ENCODE measurements at places on chromosomes 11 and 22.

GRCh38 chr11:80638296-80638695 lies 1197.5 kb upstream of the TENM4 start:
- no peak for DNase-seq

- DNase-seq: no peak
Observed at GRCh38 chr11:86803136-86804045, 3.0 kb downstream of the PRSS23 start.

- DNase-seq: no peak
Observed at GRCh38 chr22:43066134-43066533, 23.1 kb downstream of the TTLL1 start.

DNA sequence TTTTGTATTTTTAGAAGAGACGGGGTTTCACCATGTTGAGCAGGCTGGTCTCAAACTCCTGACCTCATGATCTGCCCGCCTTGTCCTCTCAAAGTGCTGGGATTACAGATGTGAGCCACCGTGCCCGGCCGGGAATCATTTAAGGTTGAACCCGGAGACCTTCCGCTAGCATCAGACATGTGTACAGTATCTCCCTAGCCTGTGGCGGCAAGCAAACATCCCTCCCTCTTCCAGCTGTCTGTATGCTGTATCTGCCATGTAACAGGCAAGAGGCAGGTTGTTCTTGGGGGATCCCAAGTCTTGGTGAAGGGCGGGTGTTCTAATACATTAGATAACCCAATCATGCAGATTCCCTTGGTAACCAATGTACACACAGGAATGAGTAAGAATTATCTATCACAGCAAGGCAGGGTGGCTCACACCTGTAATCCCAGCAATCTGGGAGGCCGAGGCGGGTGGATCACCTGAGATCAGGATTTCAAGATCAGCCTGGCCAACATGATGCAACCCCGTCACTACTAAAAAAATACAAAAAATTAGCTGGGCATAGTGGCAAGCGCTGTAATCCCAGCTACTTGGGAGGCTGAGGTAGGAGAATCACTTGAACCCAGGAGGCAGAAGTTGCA lies 58.1 kb upstream of the RBFOX2 start:
- no peak for DNase-seq

DNA sequence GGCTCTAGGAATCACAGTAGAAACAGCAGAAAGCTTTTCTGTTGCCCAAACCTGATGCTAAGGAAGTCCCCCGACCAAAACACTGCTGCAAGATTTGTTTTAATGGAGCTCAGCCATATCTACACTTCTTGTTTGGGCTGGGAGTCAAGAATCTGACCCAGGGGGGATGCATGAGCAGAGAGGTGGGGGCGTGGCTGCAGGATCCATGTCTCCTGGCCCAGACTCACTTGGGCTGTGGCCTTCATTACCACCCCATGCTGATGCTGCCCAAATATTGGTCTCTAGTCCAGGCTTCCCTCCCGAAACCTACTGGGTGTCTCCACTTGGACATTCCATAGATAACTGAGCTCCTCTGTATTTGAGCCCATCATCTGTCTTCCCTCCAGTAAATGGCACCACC lies 361.5 kb upstream of the LARGE1 start:
- no peak for DNase-seq

GRCh38 chr11:104286129-104286528 lies 122.2 kb upstream of the PDGFD start:
- no peak for DNase-seq

- no peak for DNase-seq
Observed at GRCh38 chr22:21051145-21051830, 5.5 kb downstream of the LRRC74B start.

GRCh38 chr11:69121621-69122325 lies 34.0 kb upstream of the SMIM38 start:
- no peak for DNase-seq

DNA sequence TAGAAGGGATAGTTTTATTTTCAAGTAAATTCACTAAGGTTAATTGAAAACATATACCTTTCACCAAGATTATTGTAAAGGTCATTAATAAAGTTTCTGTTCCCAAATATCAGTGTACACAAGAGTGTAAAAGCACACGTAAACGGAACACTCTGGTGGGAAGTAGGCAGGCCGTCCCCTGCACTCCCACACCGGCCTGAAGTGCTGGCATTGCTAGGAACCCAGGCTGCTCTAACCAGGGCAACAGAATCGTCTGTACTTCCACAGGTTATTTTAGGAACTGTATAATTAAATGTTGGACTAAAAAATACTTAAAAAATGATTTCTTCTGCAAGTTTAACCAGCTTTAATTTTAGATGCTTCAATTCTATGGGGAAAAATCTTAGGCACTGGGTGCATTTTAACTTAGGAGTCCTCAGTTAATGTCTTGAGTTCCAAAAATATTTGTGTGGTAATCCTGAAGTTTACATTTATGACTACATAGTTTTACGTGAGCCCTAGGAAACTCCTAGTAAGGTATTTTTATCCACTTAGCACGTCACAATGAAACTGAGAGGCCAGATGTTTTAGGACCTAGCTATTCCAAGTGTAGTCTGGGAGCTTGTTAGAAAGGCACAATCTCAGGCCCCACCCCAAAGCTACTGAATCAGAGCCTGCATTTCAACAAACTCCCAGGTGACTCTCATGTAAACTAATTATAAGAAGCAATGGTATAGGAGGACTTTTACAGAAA lies 31.2 kb downstream of the KMT5B start:
- no peak for DNase-seq

- no peak for DNase-seq
Observed at GRCh38 chr22:37222440-37222971, 10.2 kb upstream of the SSTR3 start.

GRCh38 chr11:66313321-66314185 lies 3.3 kb downstream of the CD248 start:
- no peak for DNase-seq

GRCh38 chr22:19905347-19906276 lies 36.0 kb upstream of the COMT start:
- no peak for DNase-seq

- DNase-seq: no peak
Observed at GRCh38 chr11:33731723-33732531, 4.3 kb downstream of the CD59 start.

GRCh38 chr11:42770444-42771065 lies 541.2 kb upstream of the API5 start:
- no peak for DNase-seq

DNA sequence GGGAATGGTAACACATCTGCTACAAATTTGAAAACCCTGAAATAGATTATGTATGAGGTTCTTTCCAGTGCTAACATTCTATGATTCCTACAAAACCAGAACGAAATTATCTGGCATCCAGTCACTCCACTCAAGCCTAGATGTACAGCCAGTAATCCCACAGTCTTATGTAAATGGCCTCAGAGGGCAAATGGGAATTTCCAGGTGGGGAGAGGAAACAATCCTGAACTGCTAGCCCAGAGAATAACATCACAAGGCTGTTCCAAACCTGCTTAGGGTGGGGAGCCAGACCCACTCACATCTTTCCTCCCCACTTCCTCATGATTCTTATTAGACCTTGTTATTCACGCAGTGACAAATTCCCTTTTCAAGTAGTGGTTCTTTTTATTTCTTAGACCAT lies 3.5 kb downstream of the FIBIN start:
- DNase-seq: no peak

GRCh38 chr22:23450434-23450795 lies 129.7 kb downstream of the IGLL1 start:
- no peak for DNase-seq

GRCh38 chr22:31107894-31108218 lies 488 bp upstream of the SELENOM start:
- no peak for DNase-seq

- no peak for DNase-seq
Observed at GRCh38 chr11:7196396-7197146, 55.1 kb upstream of the SYT9 start.

- DNase-seq: no peak
Observed at GRCh38 chr11:48047616-48048015, 67.3 kb downstream of the PTPRJ start.

- no peak for DNase-seq
Observed at GRCh38 chr11:111969344-111969743, 32.2 kb downstream of the DIXDC1 start.

DNA sequence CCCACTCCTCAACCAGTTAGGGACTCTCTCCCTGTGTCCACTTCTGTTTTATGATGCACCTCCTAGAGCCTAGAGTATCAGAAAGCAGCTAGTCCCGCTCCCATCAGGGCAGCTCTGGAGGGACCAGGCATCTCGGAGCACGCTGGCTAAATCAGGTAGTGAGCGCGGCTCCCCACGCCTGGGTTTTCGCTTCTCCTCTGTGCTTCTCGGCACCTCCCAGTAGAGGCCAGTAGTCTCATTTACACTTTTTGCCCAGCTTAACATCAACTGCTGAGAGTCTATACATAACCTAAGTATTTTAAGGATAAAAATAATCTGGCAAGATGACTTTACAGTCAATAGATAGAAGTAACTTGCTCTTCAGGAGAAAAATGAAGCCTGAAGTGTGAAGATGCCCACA lies 473.8 kb downstream of the OPCML start:
- DNase-seq: no peak

GRCh38 chr11:30107899-30108298 lies 91.1 kb upstream of the KCNA4 start:
- no peak for DNase-seq

DNA sequence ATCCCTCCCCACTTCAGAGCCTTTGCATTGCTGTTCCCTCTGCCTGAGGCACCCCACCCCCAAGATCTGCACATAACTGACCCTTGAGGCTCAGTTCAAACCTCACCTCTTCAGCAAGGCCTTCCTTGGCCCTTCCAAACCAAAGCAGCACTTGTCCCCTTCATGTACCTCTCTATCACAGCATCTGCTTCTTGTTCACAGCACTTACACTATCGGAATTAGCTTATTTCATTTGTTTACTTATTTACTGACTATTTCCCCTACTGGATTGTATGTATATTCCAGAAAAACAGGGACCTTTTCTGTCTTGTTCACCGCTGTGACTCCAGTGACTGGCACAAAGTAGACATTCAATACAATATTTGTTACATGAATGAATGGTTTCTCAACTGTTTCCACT lies 38.0 kb downstream of the HORMAD2 start:
- no peak for DNase-seq

GRCh38 chr11:129637473-129637872 lies 178.2 kb upstream of the TMEM45B start:
- no peak for DNase-seq

GRCh38 chr11:73275381-73275750 lies 3.2 kb downstream of the P2RY6 start:
- DNase-seq: no peak

- DNase-seq: no peak
Observed at GRCh38 chr11:13635804-13636203, 32.7 kb upstream of the FAR1 start.

DNA sequence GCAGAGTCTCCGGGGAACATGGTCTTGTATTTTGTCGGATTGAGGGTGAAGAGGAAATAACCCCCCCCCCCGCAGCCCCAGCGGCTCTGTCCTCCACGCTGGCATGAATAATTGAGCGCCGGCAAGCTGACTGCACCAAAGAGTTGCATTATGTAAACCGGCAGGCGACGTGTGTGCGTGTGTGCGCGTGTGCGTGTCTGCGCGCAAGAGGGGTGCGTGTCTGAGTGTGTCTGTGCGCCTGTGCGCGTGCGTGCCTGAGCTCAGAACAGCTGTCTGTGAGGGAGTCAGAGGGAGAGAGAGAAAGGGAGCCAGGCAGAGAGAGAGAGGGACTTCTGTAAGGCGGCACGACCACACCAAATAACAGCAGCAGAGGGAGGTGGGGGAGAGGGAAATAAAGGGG lies 94.4 kb downstream of the SCN3B start:
- DNase-seq: no peak

- no peak for DNase-seq
Observed at GRCh38 chr22:19750507-19751490, 9.8 kb upstream of the TBX1 start.

- DNase-seq: no peak
Observed at GRCh38 chr11:46050003-46050461, 71.2 kb downstream of the PHF21A start.

- no peak for DNase-seq
Observed at GRCh38 chr11:113873236-113873626, 2.1 kb downstream of the USP28 start.

DNA sequence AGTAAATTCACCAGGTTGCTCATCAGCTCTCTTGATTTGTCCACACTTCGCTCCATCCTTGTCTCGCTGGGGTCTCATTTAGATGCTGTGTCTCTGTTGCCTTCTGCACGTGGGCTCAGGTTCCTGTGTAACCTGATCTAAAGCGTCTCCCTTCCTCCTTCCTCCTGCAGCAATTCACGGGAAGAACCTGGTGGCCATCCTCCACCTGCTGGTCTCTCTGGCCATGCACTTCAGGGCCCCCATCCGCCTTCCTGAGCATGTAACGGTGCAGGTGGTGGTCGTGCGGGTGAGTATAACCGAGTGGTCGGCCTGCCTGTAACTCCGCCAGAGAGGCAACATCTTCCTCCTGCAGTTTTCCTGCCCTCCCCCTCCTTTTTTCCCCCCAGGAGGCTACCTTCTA lies 48.0 kb upstream of the PARVG start:
- no peak for DNase-seq

- DNase-seq: no peak
Observed at GRCh38 chr22:48179571-48180546, 1417.4 kb downstream of the TBC1D22A start.

DNA sequence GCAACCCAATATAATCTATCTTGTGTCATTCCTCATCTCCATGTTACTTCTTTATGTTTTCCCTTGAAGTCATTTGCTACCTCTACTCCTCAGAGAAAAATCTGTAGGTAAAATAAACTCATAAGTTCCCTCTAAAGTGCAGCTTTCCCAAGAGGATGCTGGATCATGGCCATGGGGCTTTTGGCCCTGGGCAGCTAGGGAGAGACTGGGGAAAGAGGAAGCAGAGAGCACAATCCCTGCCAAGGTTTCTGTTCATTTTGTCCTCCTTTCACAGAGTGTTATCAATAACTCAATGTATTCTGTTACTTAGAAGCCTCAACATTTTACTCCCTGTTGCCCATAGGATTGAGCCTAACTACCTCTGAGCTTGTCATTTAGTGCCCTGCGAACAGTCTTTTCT lies 9.0 kb downstream of the RNF121 start:
- no peak for DNase-seq

- no peak for DNase-seq
Observed at GRCh38 chr22:38741166-38741565, 14.6 kb downstream of the SUN2 start.

- DNase-seq: no peak
Observed at GRCh38 chr11:121645001-121645400, 192.2 kb upstream of the SORL1-AS1 start.

GRCh38 chr22:40679964-40680818 lies 907 bp downstream of the MCHR1 start:
- no peak for DNase-seq
